IMR-90 (cell line): ENCODE measurements at places on chromosomes 3 and 15. TPM values are rescaled to one million over a fixed set of nuclear protein-coding genes. Genes with fewer than 3 reads are reported as not detected.

The SH2D7 gene
- total RNA-seq, result not detected in 2 replicates

The CD276 gene
- total RNA-seq, result 30.8 and 37.5 TPM in 2 replicates

The KNG1 gene
- not detected in 2 replicates for total RNA-seq

The GNAT1 gene
- total RNA-seq, result not detected in 2 replicates

The ST3GAL6 gene
- 0.36 and 1.4 TPM in 2 replicates for total RNA-seq

The COPB2 gene
- total RNA-seq, result 363 and 549 TPM in 2 replicates

The CLDN18 gene
- not detected in 2 replicates for total RNA-seq

The LRRC31 gene
- not detected in 2 replicates for total RNA-seq

The KAT2B gene
- total RNA-seq, result 2.2 and 3.1 TPM in 2 replicates

The PAQR5 gene
- 2.7 and 3.3 TPM in 2 replicates for total RNA-seq

The LRRC49 gene
- 16.8 and 19.2 TPM in 2 replicates for total RNA-seq

The BSN gene
- under 0.01 TPM in 2 replicates for total RNA-seq

The GRK7 gene
- not detected in 2 replicates for total RNA-seq

The SLC15A2 gene
- under 0.01 and 0.18 TPM in 2 replicates for total RNA-seq

The MTHFS gene
- 6.3 and 8.3 TPM in 2 replicates for total RNA-seq

The A4GNT gene
- not detected in 2 replicates for total RNA-seq

The CX3CR1 gene
- not detected in 2 replicates for total RNA-seq

The FAM174B gene
- 0.18 and 0.56 TPM in 2 replicates for total RNA-seq

The SGO1 gene
- 5.2 and 8.1 TPM in 2 replicates for total RNA-seq

The ABI3BP gene
- 3.0 and 4.2 TPM in 2 replicates for total RNA-seq

The GADL1 gene
- total RNA-seq, result not detected in 2 replicates

The EFHB gene
- total RNA-seq, result under 0.01 TPM in 2 replicates

The PARP16 gene
- 1.3 and 1.7 TPM in 2 replicates for total RNA-seq

The DPPA2 gene
- total RNA-seq, result not detected in 2 replicates

The FETUB gene
- not detected in 2 replicates for total RNA-seq

The B3GALNT1 gene
- 8.2 and 8.6 TPM in 2 replicates for total RNA-seq

The OXTR gene
- total RNA-seq, result 56.1 and 76.9 TPM in 2 replicates

The C2CD4A gene
- total RNA-seq, result not detected in 2 replicates

The TRAIP gene
- total RNA-seq, result 5.3 and 6.3 TPM in 2 replicates

The UPK1B gene
- 0.28 and 0.36 TPM in 2 replicates for total RNA-seq

The GOLGA6L7 gene
- total RNA-seq, result not detected in 2 replicates

The GPR171 gene
- not detected in 2 replicates for total RNA-seq

The ITGA11 gene
- total RNA-seq, result 2.5 and 4.1 TPM in 2 replicates

The GABRR3 gene
- not detected in 2 replicates for total RNA-seq

The STRIT1 gene
- not detected in 2 replicates for total RNA-seq

The WDR49 gene
- total RNA-seq, result not detected in 2 replicates

The MCTP2 gene
- 8.6 and 9.9 TPM in 2 replicates for total RNA-seq

The LAMB2 gene
- 179 and 213 TPM in 2 replicates for total RNA-seq

The CPB1 gene
- total RNA-seq, result not detected in 2 replicates

The SATB1 gene
- 5.3 and 7.5 TPM in 2 replicates for total RNA-seq

The FBLN2 gene
- total RNA-seq, result 10.8 and 11.8 TPM in 2 replicates

The CD86 gene
- total RNA-seq, result not detected in 2 replicates

The GATA2 gene
- 2.2 and 2.8 TPM in 2 replicates for total RNA-seq

The LARP6 gene
- 36.4 and 78.3 TPM in 2 replicates for total RNA-seq

The C3orf22 gene
- not detected in 2 replicates for total RNA-seq

The PEX5L gene
- total RNA-seq, result under 0.01 TPM in 1 of 2 replicates, not detected in the other
